ENCODE measurements at places on chromosomes 6 and 20. TPM values are rescaled to one million over a fixed set of nuclear protein-coding genes. Genes with fewer than 3 reads are reported as not detected.

Gene PRDM13
- not detected for total RNA-seq

Gene HLA-DMB
- 9.2 TPM for total RNA-seq

Gene DZANK1
- total RNA-seq = 0.96 TPM

Gene TXLNB
- total RNA-seq = 0.63 TPM

Gene SNAI1
- total RNA-seq = not detected

Gene APCDD1L
- not detected for total RNA-seq

Gene TNNC2
- total RNA-seq = not detected

Gene CRISP2
- total RNA-seq = not detected

Gene BTN1A1
- not detected for total RNA-seq

Gene PSMB9
- 264 TPM for total RNA-seq

Gene DNMT3B
- 3.3 TPM for total RNA-seq

Gene CD40
- 0.82 TPM for total RNA-seq

Gene HRH3
- not detected for total RNA-seq

Gene ULBP3
- total RNA-seq = 1.7 TPM

Data from activated naive CD4-positive, alpha-beta T cell treated with anti-CD3 and anti-CD28 coated beads, Interleukin-2, amount 10 ng/mL, durations not matched to agents 5 hours and 36 hours (primary cell).